ENCODE measurements at places on chromosomes 16 and 17.

DNA sequence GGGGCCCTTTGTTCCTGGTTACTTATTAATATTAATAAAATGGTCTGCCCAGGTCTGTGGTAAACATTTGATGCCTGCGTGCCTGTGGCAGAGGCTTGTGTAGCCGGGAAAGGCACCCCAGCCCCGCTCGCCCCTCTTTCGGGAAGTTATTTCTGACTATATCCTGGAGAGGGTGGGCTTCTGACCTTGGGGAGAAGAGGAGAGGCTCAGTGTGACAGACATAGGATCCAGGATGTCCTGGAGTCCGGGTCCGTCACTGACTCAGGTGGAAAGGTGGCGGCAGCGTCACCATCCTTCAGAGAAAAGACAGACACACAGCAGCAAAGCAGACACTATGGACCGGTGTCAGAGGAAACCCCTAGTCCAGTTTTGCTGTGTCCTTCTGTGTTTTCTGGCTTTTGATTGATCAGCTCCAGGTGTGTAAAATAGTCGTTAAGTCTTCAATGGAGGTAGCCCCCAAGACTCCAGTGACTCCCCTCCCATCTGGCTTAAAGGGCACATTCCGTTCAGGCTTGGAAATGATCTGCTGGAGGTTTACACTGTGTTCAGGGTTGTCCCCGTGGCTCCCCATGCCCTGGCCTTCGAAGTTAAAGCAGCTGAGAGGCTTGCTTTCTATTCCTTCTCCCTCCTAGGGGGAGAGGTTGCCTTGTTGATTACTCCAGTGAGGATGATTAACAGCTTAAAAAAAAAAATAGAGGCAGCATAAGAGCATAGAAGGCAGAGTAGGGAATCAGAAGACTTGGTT lies 81.6 kb downstream of the CCDC182 start:
- DNase-seq: no peak

DNA sequence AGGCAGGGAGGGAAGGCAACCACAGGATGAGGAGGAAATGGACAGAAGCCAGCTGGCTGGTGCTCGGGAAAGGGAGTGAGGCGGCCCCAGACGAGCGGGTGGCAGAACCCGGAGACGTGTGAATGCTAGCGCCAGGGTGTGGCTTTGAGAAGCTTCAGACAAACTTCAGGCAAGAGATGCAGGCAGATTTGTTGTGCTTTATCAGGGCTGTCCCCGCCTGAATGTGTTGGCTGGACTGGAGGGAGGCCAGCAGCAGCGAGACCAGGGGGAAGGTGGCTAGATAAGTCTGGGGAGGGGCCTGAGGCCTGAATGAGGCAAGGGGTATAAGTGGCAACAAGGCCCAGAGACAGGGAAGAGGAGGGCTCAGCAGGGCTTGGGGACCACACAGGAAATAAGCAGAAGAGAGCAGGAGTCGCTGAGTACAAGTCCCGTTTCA lies 22.0 kb downstream of the CAMKK1 start:
- DNase-seq: no peak

GRCh38 chr17:68450391-68450790 lies 6.9 kb downstream of the WIPI1 start:
- no peak for DNase-seq

GRCh38 chr17:20087538-20088250 lies 78.5 kb downstream of the SPECC1 start:
- DNase-seq: no peak

DNA sequence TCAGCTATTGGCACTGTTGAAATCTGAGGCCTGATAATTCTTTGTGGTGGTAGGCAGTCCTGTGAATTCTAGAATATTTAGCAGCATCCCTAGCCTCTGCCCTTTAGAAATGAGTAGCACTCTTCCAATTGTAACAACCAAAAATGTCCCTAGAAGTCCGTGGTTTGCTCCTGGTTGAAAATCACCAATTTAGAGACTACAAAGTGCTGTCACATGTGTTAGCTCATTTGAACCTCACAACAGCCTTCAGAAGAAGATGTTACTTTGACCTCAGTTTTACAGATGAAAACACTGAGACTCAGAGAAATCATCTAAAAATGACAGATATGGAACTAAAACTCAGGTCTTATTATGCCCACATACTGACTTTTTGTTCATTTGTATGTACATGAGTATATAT lies 103.2 kb downstream of the TANC2 start:
- DNase-seq: no peak

DNA sequence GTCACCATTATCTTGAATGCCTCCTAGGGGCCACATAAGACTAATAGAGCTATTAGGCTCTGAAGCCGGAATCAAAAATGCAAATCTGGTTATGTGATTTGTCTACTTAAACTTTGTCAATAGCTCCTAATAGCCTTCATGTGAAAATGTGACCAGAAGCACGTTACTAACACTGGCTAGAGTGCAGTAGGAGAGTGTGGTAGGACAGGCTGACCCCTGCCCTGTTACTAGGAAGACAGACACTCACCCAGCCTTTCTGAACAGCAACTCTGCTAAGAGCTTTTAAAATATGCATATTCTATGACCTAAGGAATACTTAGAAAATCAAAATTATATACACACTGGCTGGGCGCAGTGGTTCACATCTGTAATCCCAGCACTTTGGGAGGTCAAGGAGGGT lies 26.3 kb downstream of the CENPV start:
- DNase-seq: no peak

DNA sequence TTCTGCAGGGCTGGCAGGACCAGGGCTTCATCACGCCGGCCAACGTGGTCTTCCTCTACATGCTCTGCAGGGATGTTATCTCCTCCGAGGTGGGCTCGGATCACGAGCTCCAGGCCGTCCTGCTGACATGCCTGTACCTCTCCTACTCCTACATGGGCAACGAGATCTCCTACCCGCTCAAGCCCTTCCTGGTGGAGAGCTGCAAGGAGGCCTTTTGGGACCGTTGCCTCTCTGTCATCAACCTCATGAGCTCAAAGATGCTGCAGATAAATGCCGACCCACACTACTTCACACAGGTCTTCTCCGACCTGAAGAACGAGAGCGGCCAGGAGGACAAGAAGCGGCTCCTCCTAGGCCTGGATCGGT lies 1.4 kb downstream of the CDK5R1 start:
- DNase-seq: no peak

DNA sequence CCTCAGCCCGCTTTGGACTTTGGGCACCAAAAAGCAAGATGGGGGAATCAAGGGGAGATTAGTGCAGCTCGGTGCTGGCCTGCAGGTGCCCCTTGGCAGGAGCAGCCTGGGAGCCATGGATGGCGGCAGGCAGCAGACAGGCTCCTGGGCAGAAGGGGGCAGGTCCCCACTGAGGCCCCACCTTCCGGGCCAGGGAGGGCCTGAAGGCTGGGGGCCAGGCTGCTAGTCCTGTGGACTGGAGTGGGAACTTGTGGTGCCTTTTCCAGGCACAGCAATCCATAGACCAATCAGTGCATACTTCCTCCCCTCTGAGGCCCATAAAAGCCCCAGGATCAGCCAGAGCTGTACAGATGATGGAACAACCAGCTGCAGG lies 64.0 kb downstream of the USP32 start:
- DNase-seq: no peak

DNA sequence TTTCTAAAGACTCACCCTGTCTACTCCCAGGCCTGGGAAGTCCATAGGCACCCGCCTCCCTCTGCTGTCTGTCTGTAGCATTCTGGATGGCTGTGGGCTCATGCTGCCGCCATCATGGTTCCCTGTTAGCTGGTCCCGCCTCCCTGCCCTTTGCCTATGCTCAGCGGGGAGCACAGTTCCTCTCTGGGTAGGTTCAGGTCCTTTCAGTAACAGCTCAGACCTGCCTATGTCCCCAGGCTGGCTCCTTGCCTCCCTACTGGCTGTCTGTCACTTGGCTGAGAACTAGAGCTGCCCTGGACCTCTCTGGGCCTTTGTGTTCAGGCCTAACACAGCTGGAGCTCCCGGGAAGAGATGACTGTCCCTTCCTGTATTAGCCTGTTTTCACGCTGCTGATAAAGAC lies 317.9 kb downstream of the SNX29 start:
- no peak for DNase-seq

GRCh38 chr17:40309031-40309948 lies at the start of gene RARA:
Gene RARA, plus strand, starts transcription at chr17:40309180. Its CDS starts 22,039 bp downstream, at chr17:40331219.
- DNase-seq: peak; percentile 43

DNA sequence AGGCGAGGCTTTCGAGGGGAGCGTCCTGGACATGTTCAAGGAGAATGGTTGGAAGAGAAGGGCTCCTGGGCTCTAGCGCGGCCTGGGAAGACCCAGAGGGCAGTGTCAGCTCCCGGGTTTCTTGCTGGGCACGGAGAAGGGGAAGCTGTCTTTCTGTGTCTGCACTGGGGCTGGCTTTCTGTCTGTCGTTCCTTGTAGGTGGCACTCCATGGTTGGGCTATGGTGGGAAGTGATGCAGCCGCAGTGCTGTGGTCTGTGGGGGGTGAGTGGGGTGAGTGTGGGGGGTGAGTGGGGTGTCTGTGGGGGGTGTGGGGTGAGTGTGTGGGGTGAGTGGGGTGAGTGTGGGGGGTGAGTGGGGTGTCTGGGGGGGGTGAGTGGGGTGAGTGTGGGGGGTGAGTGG lies 13.7 kb downstream of the RNF213 start:
- DNase-seq: no peak

GRCh38 chr17:2958706-2959222 lies 104.6 kb downstream of the OR1D5 start:
- DNase-seq: no peak

DNA sequence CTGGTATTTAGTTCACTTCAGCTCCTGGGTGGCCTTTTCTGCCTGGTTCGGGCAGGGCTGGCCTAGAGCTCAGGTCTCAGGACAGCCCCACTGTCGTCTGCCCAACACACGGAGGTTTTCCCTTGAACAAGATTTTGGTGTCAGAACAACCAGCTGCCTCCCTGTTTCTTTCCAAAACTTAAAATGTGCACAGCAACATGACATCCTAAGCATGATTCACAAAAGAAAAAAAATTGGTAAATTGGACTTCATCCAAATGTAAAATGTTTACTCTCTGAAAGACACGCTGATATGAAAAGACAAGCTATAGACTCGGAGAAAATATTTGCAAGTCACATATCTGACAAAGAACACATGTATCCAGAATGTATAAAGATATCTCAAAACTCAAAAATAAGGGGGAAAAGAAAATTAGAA lies 197.8 kb upstream of the CHMP6 start:
- no peak for DNase-seq

GRCh38 chr17:41448506-41448905 lies 7.7 kb upstream of the KRT38 start:
- no peak for DNase-seq

- peak; percentile 23 for DNase-seq
Observed at GRCh38 chr16:24151482-24151939, 104.6 kb upstream of the CACNG3 start.

DNA sequence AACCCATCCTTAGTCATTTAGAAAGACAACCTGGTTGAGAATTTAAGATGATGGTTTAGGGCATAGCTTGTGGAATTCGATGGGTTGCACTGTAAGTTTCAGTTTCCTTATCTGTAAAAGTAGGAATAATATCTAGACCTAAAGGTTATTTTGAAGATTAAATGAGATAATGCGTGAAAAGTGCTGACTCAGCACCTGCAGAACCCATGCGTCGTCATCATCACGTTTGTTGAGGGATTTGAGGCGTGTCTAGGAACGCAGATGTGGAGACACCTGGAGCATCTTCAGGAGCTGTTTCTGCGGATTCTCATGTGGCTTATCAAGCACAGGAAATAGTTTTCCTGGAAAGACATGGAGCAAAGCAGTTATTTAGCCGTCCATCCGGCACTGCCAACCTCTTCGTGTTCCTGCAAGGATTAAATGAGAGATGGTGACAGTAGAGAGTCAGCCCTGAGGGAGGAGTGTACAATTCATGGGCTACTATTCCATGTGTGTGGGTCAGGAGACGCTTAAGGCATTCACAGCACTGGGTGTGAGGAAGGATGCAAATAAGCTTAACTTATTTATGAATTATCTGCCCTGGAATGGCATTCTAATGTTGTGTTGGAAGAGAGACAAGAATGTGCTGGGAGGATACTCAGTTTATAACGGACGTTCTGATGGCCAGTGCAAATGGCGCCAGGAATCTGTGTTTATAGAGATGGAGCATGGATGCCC lies 536.1 kb downstream of the MAF start:
- no peak for DNase-seq

GRCh38 chr17:49016775-49017463 lies 19.7 kb downstream of the IGF2BP1 start:
- DNase-seq: no peak

DNA sequence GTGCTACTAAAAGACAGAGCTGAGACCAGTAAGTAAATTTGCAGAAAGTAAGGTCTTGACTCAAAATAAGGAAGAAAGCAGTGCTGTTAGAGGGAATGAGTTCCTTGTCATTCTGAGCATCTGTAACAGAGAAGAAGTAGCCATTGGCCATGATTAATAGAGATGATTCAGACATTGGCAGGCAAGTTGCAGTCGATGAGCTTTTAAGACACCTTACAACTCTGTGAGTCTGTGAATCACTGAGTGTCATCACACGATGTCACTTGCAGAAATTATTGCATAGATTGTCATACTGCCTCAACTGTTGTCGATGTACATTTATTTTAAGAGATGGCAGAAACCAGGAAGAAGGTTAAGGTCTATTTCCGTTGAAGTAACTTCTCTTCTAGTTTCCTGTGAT lies 201.1 kb upstream of the CDH13 start:
- DNase-seq: no peak

GRCh38 chr16:78072275-78072674 lies 27.2 kb upstream of the WWOX start:
- no peak for DNase-seq

- DNase-seq: no peak
Observed at GRCh38 chr16:30918614-30919013, 4.8 kb upstream of the FBXL19 start.

DNA sequence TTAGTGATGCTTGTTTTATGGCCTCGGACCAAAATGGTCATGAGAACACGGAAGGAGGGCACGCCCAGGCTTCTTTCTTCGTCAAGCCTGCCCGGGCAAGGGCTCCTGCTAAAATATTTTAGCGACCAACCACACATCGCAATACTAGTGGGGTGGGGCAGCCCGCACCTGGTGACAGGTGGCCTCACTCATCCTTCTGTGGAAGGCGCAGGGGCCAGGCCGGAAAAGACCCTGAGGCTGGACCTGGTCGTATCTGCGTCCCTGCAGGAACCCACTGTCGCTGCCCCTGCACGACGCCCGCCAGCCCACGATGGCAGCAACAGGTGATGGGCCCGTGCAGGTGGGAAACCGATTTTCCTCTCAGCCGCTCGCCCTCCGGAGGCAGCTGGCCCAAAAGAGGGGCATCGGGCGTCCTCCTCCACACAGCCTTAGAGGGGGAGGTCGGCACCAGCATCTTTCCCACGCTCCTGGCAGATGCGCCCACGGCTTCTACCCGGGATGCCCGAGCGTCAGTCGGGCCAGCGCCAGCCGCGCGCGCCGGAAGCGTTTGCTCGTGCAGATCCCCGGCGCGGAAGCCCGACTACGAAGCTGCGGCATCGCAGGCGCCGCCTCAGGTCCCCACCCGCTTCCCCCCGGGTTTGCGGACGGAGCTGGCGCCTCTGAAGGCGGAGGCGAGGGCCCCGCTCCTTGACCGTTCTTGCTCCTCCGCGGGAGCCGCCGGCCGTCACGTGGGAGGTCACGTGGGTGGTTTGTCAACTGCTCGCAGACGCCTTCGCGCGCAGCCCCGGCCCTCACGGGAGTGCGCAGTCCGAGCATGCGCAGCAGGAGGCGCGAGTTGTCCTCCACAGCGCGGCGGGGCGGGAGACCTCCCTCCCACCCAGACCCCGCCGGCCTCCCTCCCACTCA lies 22.8 kb upstream of the FOXK2 start:
- DNase-seq: peak; percentile 91

All from stimulated activated naive CD8-positive, alpha-beta T cell treated with anti-CD3 and anti-CD28 coated beads, Interleukin-15, amount 100 ng/mL, for 72 hours (primary cell).